Uterus (tissue), 4 donors: ENCODE measurements at places on chromosomes 12 and 14. TPM values are rescaled to one million over a fixed set of nuclear protein-coding genes. Genes with fewer than 3 reads are reported as not detected.
A peak's percentile ranks its signal among the peaks of the same experiment; 100 is the strongest.

DNA sequence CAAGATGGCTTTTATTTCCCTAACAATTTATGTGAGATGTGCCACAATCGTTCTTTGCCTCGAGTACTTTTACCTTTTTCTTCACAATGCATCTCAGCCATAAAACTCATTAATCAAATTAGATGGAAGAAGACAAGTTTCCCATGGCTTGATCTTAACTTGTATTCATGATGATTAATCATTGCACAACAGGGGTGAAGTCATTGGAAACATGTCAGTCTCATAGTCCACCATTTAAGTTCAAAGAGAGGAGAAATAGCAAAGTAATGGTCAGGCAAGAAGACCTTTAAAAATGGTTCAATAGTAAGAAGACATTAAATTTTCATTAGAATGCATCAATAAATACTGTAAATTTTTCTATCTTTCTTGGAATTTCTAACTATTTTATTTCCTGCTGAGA, 136.3 kb downstream of the FOXG1 start:
- no peak for DNase-seq

The TEX52 gene
- not detected for total RNA-seq

DNA sequence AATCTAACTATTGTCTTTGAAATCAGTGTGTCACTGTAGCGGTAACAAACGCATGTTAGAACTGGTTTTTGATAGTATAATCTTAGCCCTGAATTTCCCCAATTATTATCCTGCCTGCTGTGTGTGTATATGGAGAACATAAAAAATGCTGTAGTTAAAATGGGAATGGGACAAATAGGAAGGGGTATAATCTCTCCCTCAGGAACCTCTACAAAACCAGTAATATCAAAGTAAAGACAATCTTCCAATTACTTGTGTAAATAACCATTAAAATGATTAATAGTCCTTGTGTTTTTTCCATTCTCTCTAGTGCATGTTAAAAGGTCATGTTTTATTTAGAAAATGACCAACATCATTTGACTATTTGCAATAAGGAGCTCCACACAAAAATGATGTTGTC, 200.1 kb upstream of the TMTC1 start:
- no peak for DNase-seq

GRCh38 chr14:104383088-104383995, 196.2 kb upstream of the C14orf180 start:
- DNase-seq, result no peak

GRCh38 chr14:68318828-68319227, 474.0 kb downstream of the ZFP36L1 start:
- DNase-seq, result no peak

The PRB2 gene
- total RNA-seq, result not detected

DNA sequence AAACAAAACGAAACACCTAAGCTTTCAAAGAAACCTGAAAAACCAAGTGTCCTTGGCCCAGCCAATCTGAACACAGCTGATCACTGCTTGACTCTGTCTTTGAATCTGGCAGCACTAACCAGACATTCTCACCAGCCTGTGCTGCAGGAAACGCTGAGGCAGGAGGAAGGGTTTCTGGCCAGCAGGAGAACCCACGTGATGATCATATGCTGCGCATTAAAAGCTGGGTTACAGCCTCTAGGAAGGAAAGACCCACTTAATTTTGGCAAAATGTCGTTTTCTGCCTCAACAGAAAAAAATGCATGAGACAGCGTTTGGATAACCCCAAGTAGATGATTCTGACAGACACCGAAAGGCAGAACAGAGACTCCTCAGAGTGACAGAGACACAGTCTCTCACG, 9.8 kb downstream of the APPL2 start:
- DNase-seq, result peak; percentile 81

GRCh38 chr12:76746516-76746915, 17.4 kb upstream of the ZDHHC17 start:
- DNase-seq, result no peak

The COCH gene
- total RNA-seq, result 6.5 TPM

DNA sequence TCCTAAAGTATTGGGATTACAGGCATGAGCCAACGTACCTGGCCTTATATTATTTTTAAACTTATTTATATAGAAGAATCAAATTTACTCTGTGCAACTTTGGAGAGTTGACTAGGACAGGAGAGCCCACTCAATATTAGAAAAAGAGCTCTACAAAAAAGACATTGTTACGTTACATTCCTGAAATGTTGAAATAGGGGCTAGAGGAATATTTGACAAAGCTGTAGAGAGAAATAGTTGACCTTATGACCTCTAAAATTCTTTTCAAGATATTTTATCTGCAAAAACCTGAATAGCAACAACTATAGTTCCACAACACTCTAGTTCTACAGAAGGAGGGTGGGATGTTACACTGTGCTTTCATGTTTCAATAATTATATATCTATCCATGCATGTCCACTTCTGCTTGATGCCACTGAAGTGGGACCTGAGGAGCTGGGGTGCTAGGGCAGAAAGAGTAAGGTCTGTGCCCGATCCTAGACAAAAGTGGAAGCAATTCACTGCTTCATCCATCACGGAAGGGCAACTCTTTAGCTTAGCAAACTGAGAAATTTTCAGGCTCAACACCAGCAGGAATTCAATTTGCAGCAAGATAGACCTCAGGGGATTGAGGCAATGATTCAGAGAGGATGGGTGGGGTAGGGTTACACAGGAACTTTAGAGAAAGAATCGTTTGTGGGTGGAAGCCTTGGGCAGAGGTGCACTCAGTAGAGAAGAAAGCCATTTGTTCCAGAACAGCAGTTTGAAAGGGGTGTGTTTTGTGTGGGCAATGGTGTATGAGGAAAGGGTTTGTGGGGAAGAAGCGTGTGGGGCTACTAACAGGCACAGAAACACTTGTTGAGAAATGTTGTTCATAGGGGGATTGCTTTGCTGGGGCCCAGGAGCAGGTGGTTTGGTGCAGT, 16.0 kb upstream of the RNASE10 start:
- DNase-seq, result no peak

DNA sequence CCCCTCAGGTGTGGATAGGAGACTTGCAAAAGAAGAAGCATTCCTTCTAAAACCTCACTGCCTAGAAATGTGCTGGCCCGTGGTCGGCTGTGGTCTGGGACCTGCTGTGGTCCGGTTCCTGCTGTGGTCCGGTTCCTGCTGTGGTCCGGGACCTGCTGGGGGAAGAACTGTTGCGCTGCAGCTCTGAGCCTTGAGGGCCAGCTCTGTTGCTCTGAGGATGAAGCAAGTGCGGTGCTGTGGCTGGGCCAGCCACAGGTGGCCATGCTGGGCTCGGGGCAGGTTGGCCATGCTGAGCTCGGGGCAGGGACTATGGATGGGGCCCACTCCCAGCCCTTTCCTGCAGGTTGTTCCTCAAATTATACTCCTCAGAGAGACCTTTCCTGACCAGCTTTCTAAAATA, 5.2 kb downstream of the NRXN3 start:
- no peak for DNase-seq

GRCh38 chr12:121108492-121108891, 24.2 kb upstream of the P2RX7 start:
- no peak for DNase-seq

DNA sequence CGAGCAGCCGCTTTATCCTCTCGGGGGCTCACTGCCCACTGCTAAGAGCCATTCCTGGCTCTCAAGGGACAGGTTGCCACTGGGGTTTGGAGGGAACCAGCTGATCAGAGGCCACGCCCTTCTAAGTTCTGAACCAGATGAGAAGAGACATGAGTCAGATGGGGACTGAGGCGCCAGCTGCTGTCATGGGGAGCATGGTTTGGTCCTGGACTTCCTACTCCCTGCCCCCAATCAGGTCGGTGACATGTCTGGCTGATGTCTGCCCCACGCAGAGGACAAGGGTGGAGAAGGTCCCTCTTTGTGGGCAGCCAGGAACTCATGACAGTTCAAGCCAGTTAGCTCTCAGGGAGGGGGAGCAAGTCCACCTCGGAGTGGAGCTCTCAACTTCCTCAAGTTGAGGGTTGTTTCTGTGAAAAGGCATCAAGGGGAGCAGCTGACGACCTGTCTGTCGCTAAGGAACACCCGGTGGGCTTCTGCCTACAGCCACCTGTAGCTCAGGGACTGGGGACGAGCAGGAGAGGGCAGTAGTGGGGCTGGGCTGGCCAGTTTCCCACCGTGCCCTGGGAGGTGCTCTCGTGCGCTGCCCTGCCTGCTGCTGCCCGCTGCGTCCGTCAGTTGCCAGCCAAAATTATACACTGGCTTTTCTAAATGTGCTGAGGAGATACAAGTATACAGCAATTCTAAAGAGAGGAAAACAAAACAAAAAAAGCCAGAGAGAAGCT, 20.5 kb downstream of the PSMC1 start:
- no peak for DNase-seq

GRCh38 chr12:93638095-93638494, 39.1 kb upstream of the CRADD start:
- DNase-seq, result peak; percentile 38

DNA sequence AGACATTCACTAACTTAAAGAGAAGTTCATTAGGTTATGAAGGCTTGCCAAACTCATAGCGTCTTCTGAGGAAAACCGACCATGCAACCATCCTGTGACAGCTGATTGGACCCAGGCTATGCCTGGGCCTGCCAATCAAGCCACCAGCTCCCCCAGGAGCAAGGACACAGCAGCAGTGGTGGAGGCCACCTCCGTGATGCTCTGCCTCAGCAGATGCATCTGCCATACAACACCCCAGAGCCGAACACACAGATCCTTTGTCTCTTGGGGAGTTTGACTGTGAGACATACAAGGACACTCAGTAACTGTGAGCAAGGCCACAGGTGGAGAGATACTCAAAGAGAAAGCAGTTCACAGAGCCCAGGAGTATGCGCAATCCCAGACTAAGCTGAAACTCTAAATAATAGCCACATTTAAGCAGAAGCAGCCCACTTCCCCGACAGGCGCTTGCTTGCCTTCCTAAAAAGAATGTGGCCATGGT, 10.0 kb upstream of the CNIH1 start:
- DNase-seq, result no peak

DNA sequence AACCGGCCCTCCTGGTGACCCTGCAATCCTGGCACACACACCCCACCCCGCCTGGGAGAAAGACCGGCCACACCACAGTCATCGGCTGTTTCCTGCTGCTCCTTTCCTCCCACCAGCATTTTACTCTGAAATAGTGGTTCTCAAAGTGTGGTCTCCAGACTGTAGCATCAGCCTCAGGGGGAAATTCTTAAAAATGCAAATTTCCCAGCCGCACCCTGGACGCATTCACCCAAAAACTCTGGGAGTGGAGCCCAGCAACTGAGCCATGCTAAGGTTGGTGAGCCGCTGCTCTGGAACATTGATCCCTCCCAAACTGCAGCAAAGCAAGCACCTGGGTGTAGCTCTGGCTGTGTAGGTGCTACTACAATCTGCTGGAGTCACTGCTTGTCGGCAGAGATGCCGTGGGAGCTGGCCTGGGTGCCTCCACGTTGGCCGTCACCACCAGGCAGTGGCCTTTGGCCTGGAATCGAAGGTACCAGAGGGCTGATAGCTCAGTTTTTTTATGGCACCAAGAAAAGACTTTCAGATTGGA, 38.4 kb upstream of the BCL2L14 start:
- no peak for DNase-seq

DNA sequence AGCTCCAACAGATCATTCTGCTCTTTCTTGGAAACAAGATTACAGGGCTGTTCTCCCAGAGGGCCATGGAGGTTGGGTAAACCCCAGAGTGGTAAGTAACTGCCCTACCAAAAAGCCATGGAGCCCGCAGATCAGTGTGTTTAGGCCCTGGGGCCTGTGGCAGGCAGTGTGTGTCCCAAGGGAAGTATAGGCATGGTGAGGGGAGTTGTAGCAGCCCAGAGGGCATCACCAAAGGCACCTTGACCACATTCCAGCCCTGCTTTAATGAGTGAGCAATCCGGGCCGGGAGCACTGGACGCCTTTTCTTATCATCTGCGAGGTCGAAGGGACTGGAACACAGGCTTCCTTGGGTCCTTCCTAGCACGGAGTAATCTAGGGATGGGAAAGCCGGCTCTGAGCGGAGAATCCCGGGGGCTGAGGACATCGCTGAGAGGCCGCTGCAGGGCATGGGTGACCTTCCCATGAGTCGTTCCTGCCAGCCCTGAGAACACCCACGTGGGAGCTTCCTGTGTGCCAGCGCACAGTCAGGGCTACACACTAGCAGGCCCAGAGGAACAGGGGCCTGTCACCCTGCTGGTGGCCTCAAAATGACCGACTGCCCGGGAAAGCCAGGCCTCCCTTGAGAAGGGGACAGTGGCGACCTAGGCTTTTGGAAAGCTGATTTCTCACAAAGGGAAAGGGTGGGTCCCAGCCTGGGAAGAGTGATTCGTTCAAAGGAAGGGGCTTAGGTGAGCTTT, 91.3 kb downstream of the NINJ2 start:
- DNase-seq, result no peak
